ENCODE measurements at places on chromosomes 6 and 20. TPM values are rescaled to one million over a fixed set of nuclear protein-coding genes. Genes with fewer than 3 reads are reported as not detected.

DNA sequence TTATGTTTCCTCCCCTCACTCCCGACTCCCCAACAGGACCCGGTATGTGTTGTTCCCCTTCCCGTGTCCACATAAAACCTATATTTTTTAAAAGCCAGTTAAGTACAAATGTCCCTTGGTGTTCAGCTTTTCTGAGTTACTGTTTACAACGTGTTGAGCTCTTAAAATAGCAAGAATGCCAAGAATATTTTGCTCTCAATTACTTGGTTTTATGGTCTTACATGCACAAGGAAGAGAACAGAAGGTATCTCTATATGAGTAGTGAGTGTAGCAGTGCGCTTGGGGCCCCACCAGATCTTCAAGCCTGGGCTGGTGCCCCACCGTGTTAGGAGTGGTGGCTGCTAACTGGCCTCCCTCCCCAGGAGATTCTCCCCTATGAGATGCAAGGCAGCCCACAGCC, 75.3 kb downstream of the RIN2 start:
- no peak for DNase-seq

FAM209B gene
- total RNA-seq, result 2.3 TPM

GNAS-AS1 gene
- total RNA-seq, result 1.5 TPM

DNA sequence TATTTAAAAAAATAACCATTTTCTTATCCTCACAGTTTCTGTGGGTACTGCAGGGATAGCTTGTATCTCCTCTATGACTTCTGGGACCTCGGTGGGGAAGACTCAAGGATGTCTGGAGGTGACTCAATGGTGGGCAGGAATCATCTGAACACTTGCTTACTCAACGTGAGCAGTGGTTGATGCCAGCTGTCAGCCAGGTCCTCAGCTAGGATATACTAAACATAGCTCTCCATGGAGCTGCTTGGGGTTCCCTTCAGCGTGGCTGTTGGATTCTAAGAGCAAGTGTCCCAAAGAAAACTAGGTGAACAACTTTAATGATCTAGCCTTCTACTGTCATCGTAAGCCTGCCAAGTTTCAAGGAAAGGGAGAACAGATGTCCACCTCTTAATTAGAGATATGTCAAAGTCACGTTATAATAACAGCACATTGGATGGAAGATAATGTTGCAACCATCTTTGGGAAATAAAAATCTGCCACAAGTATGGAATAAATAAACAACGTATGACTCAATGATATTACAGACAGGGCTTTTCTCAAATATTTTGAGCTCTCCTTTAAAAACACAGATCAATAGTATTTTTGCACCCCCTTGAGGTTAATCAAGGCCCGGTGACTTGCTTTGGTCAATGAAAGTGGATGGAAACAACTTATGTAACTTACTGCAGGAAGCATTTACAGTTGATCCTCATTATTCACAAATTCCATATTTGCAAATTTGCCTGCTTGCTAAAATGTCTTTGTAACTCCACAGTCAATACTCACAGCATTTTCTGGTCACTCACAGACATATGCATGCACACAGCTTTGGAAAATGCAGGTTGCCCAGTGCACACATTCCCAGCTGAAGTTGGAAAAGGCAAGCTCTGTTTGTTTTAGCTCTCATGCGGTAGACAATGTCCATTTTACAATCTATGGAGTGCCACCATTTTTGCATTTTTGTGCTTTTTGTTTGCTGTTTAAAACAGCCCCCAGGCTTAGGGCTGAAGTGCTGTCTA, 6.6 kb upstream of the HEBP2 start:
- DNase-seq, result no peak

DNAH8 gene
- total RNA-seq, result 0.05 TPM

BEND3 gene
- total RNA-seq, result 1.1 TPM

GRCh38 chr20:31517373-31517772, 3.1 kb downstream of the HM13 start:
- DNase-seq, result no peak

DNA sequence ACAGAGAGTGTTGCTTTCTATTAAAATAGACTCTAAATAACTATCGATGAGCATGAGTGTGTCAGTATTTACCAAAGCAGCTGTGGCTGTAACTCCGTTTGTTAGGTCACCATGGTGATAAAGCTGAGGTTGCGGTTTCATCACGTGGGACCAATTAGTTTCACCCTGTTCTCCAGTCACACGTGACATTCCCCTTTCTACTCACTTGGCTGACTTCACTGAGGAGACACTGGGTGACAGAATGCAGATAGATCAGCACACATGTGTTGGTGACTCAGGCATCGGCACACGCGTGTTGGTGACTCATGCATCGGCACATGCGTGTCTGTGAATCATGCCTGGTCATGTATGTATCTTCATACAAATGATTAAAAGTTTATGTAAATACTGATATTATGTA, 285.4 kb downstream of the THBS2 start:
- DNase-seq, result no peak

- DNase-seq, result no peak
Measured at GRCh38 chr6:79702691-79703090, 71.6 kb downstream of the SH3BGRL2 start.

TINAG gene
- not detected for total RNA-seq

- DNase-seq, result no peak
Measured at GRCh38 chr6:137827977-137828810, 38.9 kb upstream of the TNFAIP3 start.

IPCEF1 gene
- 12.0 TPM for total RNA-seq

GRCh38 chr6:120026791-120027190, 677.2 kb upstream of the MAN1A1 start:
- DNase-seq, result no peak

- DNase-seq, result no peak
Measured at GRCh38 chr6:36924131-36924530, 30.4 kb upstream of the PI16 start.

GRCh38 chr6:169798764-169799473, 47.5 kb downstream of the ERMARD start:
- DNase-seq, result no peak

PHACTR3 gene
- total RNA-seq, result 0.49 TPM
